ENCODE measurements at places on chromosomes 12 and 14.

DNA sequence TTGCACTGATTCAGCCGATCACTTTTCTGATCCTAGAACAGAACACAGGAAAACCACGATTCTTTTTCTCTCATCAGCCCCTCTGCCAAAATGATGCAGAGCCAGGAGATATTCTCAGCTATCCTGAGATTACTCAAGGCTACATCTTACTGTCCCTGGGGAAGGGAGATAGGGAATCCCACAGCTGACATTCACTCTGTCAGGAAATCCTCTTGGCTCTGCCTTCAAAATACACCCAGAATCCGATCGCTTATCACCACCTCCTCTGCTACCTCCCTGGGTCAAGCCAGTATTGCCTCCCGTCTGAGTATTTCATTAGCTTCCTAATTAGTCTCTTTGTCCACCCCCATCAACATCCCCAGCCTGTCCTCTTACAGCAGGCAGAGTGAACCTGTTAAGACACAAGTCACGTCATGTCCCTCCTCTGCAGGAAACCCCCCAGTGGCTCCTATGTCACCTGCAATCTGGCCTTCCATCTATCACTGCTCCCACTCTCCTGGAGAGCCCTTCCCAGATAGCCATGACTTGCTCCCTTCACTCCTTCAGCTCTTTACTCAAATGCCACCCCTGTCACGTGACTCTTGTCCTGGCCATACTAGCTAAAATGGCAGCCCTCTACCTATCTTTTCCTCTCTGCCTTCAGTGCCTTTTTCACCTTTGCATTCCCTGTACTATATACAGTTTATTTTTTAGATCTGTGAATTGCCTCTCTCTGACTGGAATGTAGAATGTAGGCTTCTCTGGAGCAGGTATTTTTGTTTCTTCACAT, 70.3 kb downstream of the GALNT4 start:
- DNase-seq: no peak

DNA sequence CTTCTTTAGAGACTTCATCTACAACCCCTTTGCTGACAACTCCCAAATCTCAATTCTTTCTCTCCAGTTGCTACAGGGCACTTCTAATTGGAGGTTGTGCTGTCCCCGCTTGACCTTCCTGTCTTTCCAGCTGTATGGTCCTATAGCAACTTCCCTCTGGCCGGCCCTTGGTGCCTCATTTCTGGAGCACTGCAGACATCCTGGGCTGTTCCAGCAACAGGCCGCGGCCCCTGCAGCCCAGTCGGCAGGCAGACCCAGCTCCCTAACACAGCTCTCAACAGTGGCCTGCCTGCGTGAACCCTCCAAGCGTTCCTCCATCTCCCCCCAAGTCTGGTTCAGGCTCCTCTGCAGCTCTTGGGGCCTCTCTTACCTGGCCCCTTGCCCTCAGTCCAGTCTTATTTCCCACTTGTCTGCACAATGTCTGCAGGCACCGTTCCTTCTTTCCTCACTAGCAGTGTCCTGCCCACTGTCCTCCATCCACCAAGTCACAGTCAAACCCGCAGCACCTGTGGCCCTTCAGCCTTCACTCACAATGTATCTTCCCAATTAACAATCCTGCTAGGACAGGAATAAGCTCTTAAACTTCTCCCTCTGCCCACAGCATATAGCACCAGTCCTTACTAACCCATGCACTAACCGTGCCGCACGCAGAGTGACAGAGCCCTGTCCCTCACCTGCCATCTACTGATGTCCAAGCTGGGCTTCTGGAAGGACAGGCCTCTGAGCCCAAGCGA, 1.6 kb upstream of the EML1 start:
- DNase-seq: no peak

GRCh38 chr14:41505491-41505890, 101.2 kb upstream of the LRFN5 start:
- DNase-seq: no peak

DNA sequence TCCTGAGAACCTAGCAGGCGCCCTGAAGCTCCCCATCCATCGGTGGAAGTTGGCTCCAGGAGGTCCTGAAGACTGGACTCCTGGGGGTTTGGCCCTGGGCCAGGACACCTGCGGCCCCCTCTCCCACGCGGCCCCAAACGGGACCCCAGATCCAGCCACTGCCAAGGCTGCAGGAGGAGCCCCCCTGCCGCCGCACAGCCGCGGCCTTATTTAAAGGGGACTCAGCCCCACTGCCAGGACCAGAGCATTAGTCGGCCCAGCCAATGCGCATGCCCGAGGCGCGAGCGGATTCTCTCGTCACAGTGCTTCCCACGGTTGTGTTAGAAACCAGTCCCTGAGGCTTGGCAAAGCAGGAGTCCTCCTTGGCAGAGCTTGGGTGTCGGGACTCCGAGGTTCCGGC, 775.2 kb upstream of the ALG10B start:
- DNase-seq: no peak
